ENCODE measurements at places on chromosomes 5 and 9.

DNA sequence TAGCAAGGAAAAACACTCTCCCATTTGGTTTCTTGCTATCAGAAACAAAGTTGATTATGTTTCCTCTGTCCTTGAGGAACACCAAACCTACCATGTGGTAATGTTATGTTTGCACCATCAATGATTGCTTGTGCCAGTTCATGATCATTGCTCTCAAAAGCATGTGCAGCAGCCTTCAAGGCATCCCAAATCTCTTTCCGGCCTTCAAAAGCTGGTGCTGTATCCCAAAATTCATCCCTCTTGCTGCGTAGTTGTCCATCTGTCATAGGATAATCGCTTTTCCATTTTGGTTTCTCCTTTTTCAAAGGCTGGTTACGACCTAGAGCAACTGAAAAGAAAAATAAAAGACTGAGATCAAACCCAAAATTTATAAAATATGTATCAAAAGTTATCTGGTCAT, 40.1 kb downstream of the EFCAB9 start:
- no peak for DNase-seq

- DNase-seq, result no peak
Measured at GRCh38 chr5:1503241-1504068, 20.3 kb downstream of the LPCAT1 start.

GRCh38 chr9:84315278-84315877, 25.2 kb downstream of the SLC28A3 start:
- peak; percentile 28 for DNase-seq

- no peak for DNase-seq
Measured at GRCh38 chr9:74007833-74008232, 489.3 kb upstream of the RORB start.

- DNase-seq, result no peak
Measured at GRCh38 chr5:169164481-169164925, 136.4 kb downstream of the SLIT3 start.

DNA sequence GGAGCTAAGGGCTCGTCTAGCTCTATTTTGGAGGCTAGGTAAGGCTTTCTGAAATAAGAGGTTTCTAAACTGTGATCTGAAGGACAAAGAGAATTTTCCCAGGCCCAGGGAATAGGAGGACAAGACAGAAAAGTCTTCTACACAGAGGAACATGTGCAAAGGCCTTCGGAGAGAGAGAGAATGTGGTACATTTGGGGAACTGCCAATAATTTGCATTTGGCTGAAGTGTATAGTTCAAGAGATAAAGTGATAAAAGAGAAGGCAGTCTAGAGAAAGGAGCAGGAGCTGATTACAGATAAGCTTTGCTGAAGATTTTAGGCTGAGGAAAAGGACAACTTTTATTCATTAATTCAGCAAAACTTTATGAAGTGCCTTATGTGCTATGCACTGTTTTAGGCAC, 214.4 kb upstream of the ELL2 start:
- DNase-seq, result no peak

DNA sequence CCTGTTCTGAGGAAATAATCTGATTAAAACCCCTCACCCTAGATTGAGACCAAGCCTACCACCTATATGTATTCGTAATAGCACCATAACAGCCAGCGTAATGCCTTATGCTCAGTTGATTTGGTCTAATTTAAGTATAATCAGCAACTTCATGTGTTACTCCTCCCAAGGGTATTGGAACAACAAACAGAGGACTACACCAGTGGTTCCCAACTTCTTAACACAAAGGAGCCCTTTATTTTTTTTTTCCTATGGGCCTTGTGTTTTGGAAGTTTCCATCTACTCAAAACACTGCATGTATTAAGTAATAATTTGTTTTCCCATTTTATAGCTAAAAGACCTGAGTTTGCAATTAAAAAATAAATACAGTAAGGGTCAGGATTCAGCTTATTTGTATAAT, 140.7 kb downstream of the ADAMTSL1 start:
- no peak for DNase-seq

- no peak for DNase-seq
Measured at GRCh38 chr9:124280176-124280691, 22.5 kb downstream of the NEK6 start.

- DNase-seq, result no peak
Measured at GRCh38 chr9:117907420-117907819, 203.2 kb downstream of the TLR4 start.

GRCh38 chr9:38707885-38708637, 11.9 kb downstream of the FAM240B start:
- no peak for DNase-seq

DNA sequence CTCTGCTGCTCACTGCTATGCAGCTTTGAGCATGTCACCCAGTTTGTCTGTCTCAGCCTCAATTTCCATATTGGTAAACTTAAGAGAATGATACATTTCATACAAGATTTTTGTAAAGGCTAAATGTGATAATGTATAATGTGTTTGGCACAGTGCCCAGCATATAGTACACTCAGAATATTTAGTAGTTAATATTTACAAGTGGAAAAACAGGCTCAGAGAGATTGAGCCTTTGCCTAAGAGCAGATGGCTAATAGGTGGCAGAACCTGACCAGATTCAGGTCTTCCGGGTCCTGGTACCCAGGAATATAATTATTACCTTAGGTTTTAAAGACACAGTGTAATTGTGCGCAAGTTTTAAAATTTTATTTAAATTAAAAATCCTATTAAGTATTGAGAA, 46.8 kb upstream of the KIAA1958 start:
- DNase-seq, result no peak

GRCh38 chr5:15819617-15820016, 319.6 kb downstream of the FBXL7 start:
- no peak for DNase-seq

Data from stimulated activated CD4-positive, alpha-beta T cell treated with anti-CD3 and anti-CD28 coated beads, Interleukin-1b, Interleukin-23, amount 100 ng/mL, for 24 hours (primary cell).